NCI-H774 (cell line): ENCODE measurements at places on chromosomes 3 and 15.

DNA sequence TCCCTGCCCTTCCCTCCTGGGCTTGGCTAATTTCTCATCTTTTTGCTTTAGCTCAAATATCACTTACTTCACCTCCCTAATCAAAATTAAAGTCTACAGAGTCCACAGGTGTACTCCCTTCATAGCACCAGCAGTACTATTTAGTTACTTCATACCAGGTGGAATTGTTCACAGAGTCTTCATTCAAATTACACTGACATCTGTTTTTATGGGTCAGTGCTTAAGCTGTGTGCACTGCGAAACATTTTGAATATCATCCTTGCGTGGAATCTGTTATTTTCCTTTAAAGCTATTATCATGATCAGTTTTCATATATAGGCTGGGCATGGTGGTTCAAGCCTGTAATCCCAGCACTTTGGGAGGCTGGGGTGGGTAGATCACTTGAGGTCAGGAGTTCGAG is 2.7 kb upstream of the SERF2 start:
- DNase-seq = no peak

- DNase-seq = no peak
Measured at GRCh38 chr3:48684480-48685143, 1.1 kb downstream of the NCKIPSD start.

DNA sequence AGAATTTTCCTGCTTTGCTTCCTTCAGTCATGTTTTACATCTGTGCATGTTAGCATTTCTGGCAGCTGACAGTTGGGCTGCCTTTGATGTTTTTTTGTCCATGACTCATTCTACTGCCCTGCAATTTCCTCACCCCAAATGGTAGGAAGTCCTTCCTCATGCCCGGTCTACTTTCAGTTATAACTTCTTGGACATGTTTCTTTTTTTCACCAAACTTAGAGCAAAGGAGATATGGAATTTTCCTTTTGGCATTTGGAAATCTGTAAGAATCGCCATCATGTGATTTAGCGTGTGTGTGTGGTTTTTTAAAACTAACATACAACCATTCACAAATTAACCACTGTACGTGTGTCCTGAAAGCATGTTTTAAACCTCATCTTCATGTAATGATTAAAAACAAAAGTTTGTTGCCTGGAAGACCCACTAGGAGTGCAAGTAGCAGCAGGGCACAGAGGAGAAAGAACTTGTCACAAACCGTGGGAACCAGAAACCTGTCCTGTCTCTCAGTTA is 430.7 kb upstream of the CFAP20DC start:
- no peak for DNase-seq

DNA sequence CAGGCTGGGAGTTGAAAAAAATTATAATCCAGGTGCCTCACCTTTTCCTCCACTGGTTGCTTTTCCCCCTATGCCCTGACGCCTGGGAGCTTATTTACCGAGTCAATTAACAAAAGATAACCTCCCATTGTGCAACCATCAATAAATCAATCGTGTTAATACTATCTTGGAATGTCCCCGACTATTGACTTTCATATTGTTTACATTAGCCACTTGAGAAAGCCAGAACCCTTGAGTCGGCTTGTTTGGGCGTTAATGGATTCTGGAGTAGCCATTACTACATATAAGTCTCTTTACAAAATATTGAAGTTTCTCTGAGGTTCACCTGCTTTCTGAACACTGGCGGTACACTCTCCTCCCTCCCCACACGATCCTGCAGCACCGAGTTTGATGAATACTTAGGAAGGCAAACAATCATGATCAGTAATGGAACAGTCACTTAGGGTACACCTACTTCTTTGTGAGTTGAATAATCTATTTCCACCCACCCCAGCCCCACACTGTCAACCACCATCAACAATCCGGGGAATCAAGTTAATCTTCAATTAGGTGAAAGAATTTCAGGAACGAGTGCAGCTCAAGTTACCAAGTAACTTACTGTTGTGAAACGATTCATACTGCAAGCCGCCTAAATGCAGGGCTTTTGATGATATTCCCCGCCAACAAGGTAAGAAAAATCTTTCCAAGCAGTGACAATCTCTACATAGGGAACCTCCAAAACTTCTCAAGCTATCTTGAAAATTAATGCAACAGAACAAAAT is 159.3 kb upstream of the NR2F2 start:
- peak; percentile 2 for DNase-seq

DNA sequence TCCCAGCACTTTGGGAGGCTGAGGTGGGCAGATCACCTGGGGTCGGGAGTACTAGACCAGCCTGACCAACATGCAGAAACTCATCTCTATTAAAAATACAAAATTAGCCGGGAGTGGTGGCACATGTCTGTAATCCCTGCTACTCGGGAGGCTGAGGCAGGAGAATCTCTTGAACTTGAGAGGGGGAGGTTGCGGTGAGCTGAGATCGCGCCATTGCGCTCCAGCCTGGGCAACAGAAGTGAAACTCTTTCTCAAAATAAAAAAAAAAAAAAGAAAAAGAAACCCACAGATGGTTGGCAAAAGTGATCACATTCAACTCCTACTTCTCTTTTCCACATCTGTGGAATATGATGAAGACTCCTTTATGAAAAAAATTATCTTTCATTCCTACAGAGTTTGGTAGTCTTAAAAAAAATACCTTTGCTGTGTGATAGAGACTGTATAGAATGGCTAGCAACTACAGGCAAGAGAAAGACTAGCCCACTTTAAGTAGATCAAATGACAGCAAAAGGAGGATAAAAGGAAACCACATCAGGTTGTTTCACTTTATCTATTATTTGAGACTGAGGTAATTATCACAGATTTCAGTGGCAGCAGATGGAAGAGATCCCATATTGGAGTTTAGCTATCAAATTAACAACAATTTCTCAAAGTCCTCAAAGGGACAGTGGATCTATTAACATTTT is 172.9 kb upstream of the TSPAN3 start:
- no peak for DNase-seq

- no peak for DNase-seq
Measured at GRCh38 chr15:67002368-67002767, 63.0 kb upstream of the SMAD3 start.

- no peak for DNase-seq
Measured at GRCh38 chr3:113536627-113537101, 4.3 kb downstream of the SIDT1 start.

DNA sequence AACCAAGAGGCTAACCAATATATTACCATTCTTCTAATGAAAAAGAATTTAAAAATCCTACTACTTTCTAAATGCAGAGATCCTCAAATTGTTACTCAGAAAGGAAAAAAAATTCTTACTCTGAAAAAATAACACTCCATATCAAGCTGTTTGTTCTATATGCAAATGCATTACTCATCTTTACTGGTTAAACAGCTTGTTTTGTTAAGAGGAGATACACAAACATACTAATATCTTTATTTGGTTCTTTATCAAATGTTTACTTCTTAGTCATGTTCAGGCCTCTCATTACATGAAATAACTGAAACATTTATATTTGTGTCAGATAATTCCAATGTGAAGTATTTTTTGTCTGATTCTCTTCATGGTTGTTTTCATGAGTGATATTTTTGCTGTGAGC is 146.8 kb downstream of the PCCB start:
- no peak for DNase-seq

DNA sequence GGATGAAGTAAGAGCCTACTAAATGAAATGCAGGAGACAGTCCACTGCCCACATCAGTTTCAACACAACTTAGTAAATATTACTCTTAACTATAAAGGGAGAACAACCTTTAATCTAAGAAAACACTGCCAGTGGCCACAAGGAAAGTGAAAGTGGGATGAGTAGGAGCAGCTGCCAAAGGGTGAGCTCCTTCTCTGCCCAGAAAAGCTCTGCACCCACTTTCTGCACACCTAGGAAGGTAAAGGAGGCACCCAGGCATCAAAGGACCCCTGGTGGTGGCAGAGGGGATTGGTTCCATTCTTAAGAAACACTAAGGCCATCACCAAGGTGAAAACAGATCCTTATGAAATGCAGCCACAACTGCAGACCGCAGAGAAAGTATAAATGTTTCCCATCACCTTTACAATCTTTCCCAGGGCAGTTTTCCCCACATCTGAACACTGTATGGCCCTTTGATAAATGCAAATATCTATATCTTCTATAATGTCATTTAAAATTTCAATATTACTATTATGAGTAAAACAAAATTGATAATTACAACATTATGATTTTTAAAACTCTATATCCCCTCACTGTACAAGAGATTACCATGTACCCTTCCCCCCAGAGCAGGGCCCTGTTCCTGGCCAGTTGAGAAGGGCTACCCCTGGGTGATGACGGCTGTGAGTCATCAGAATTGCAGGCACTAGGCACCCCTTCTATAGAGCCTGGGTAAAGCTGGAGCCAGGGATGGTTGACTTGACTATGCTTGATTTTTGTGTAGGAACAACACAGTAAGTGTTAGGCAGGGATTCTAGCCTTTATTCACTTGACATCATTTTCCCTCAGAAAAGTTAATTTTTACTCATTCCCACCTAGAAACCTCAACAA is 92.0 kb downstream of the SNRK start:
- DNase-seq = no peak

DNA sequence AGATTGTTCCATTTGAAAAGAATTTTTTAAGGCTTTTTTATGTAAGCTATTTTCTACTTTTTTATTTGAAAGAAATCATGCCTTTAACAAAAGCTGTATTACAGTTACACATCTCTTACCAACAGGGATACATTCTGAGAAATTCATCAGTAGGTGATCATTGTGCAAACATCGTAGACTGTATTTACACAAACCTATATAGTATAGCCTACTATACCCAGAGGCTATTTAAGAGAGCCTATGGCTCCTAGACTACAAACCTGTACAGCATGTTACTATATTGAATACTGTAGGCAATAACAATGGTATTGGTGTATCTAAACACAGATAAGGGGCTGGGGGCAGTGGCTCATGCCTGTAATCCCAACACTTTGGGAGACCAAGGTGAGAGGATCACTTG is 43.1 kb downstream of the PEAK1 start:
- no peak for DNase-seq

GRCh38 chr3:134001251-134001650 is 28.5 kb downstream of the SLCO2A1 start:
- no peak for DNase-seq

DNA sequence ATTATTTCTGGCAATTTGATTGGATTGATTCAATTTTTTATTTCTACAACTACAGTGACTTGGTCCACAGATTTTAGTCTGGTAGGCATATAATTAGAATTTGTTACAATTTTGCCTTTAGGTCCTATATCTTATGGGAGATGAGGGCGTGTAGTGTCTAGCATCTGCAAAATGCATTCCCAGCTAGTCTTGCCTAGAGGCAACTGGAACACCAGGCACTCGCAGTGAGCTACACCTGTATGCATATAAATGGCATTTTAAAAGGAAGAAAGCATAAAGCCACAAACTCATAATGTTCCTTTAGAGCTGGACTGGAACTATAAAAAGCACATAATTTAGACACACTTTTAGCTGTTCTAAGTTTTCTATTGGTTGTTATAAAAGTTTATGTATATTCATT is 17.9 kb upstream of the SPPL2A start:
- DNase-seq = no peak

- DNase-seq = no peak
Measured at GRCh38 chr3:65277798-65278197, 590.0 kb upstream of the ADAMTS9 start.

- no peak for DNase-seq
Measured at GRCh38 chr15:56653107-56653506, 80.2 kb downstream of the ZNF280D start.

DNA sequence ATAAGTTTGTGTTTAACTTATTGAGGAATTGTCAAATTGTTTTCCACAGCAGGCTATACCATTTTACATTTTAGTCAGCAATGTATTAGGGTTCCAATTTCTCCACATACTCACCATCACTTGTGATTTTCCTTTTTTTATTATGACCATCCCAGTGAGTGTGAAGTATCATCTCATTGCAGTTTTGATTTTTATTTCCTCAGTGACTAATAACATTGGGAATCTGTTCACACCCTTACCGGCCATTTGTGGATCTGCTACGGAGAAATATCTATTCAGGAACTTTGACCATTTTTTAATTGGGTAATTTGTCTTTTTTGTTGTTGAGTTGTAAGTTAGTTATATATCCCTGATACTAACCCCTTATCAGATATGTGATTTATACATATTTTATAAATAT is 54.8 kb upstream of the LMCD1 start:
- no peak for DNase-seq

GRCh38 chr3:135581806-135582205 is 383.7 kb upstream of the PPP2R3A start:
- DNase-seq = no peak

GRCh38 chr3:42688016-42688415 is 2.7 kb downstream of the KLHL40 start:
- no peak for DNase-seq

GRCh38 chr3:45042162-45042561 is 16.1 kb downstream of the CLEC3B start:
- DNase-seq = no peak
